ENCODE measurements at places on chromosomes 5 and 9.

DNA sequence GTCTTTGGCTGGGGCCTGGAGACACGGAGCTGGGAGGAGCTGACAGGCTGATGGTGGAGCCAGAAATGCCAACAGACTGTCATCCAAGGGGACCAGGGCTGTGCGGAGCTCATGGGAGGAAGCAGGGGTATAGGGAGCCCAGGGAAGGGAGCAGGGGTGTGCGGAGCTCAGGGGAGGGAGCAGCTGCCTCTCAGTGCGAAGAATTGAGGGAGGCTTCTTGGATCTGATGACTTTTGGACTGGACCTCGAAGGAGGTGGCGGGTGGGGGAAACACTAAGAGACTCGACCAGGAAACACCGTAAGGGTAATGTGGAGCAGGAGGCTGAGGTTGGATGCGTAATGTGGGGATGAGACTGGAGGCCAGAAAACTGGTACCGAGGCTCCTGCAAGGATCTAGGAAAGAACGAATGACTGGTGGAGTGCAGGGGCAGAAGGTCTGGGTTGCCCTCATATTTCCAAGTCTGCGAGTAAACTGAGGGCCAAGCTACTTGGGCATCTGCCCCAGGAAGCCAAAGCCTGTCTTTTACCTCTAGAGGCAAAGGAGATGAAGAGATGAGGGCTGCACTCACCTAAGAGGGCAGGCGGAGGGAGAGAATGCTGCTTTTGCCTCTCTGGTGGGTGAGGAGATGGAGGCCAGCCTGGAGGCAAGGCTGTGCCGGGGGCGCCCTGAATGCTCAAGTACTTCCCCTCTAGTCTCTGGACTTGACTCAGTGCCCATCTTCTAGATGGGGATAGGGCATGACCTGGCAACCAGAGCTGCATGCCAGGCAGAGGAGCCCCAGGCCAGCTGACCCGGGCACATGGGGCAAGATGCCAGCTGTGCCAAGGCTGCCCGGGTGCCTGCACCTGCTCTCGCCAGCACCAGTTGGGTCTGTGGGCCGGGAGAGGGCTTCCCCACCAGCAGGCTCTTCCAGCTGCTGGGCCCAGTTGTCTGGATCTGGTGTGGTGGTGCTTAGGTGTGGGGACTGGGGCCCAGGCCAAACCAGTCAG lies 2.3 kb downstream of the PTGS1 start:
- no peak for DNase-seq

DNA sequence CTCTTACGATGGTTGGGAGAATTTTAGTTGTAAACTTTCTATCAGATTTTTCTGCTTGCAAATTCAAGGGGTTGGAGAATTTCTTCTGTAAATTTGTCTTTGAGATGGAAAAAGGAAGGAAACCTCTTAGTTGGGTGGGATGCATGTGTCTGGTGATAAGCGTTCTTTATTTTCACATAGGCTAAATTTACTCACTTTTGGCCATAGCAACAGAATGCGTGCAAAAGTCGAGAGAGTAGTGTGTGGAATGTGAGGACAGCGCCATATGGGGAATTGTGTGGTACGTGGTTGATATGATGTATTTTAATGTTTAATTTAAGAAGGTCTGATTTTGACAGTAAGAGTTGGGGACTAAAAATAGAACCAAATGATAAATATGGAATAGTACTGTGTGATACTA lies 282.2 kb downstream of the TAF11L14 start:
- no peak for DNase-seq

DNA sequence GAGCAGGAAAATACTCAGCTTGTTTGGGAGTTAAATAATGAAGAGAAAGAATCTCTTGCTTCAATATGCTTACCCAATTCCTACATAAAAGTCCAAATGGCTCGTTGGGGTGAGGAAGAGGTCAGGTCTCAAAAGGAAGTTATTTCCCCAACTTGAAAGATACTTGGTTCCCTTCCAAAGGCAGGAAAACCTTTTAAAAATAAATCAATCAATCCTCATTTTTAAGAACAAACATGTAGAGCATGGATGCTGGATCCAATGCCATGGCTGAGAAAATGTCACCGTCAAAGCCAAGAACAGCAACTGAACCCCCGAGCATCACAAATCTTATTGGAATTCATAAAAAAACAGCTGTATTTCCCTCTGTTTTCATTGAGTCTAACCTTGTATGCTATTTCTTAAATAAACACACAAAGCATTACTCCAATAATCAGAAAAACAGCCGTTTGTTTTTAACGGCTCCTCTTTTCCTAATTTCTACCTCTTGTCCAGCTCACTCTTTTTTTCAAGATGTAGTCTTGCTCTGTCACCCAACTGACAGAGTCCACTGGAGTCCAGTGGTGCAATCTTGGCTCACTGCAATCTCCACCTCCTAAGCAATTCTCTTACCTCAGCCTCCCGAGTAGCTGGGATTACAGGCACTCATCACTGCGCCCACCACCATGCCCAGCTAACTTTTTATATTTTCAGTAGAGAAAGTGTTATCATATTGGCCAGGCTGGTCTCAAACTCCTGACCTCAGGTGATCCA lies 140.7 kb downstream of the GNA14 start:
- DNase-seq, result no peak

GRCh38 chr5:60700416-60700757 lies 421 bp upstream of the DEPDC1B start:
- DNase-seq, result no peak

- DNase-seq, result no peak
Observed at GRCh38 chr5:56858777-56859442, 43.6 kb downstream of the MAP3K1 start.

DNA sequence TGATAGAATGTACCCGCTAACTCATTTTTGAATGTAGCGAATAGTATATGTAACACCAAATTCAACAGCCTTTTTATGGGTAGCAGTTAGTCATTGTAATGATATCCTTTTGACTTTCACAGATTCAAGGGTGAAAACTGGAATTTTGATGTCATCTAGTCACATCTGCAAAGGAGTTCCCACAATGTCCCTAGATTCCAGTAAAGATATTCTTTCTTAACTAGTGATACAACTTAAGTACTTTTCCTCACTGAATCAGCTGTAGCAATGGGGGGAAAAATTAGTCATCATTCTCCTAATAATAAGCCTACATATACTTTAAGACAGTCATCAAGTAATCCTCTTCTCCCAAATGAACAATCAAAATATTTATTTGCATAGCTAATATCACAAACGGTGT lies 11.5 kb upstream of the SSBP2 start:
- no peak for DNase-seq

- DNase-seq, result no peak
Observed at GRCh38 chr5:77877516-77878355, 101.6 kb upstream of the TBCA start.

GRCh38 chr5:119323601-119324000 lies 32.2 kb upstream of the TNFAIP8 start:
- DNase-seq, result no peak

DNA sequence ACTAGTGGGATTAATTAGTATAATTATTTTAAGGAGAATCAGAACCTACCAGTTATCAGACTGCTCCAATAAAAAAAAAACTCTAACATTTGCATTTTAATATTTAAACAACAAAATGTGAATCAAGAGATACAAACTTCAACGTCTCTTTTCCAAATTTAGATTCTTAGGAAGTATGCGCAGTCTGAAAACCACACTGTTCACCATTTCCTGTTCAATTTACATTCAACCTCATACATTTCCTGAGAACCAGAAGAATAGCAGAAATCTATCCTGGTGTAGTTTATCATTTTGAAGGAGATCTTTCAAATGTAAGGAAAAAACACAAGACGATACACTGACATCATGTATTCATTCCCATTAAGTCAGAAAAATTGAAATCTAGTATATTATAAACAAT lies 869.2 kb downstream of the EFNA5 start:
- no peak for DNase-seq

DNA sequence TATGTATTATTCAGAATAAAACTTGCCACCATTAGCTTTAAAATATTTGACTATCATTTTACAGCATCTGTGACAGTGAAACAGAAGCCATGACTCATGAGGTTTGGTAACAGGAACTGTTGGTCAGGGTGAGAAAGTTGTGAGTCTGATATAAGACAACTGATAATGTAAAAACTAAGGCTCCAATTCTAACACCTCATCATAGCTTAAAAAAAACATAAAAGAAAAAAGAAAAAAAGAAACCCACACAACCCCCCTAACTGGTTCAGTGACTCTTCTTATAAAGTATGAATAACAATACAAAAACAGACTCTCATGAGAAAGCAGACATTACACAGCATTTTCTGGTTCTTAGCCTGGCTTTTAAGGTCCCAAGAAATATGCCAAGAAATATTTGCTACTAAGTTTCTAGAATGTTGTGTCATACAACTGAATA lies 85.8 kb downstream of the MRPS27 start:
- peak; percentile 58 for DNase-seq

DNA sequence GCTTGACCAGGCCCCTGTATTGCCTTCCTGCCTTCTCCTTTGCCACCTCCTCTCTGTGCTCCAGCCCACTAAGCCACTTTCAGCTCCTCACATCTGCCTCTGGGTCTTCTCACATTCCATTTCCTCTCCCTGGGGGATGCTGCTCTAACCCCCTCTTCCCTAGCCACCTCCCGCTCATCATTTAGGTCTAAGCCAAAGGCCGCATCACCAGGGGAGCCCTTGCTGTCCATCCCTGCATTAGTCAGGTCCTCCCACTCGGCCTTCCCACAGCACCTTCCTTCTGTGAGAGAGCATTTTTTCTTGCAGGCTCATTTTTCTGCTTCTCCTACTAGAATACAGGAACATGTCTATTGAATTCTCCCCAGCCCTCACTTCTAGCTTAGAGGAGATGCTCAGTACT lies 72.6 kb upstream of the GALNT10 start:
- DNase-seq, result no peak

- DNase-seq, result no peak
Observed at GRCh38 chr9:133147412-133148198, 16.1 kb downstream of the GBGT1 start.

DNA sequence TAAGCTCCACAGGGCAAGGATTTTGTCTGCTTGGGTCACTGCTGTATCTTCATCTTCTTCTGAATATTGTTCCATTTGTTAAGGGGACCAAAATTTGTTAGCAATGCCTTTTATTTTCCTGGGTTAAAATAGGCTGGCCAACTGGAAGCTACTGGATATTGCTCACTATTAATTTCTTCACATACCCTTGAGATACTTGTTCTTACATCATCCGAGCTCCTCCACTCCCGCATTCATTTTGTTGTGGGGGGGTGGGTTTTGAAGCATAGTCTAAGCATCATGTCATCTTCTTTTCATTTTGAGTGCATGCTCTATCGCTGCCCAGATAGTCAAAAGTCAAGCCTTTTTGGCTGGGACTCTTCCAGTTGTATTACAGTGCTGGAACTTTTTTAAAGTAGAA lies 42.5 kb upstream of the PIK3R1 start:
- no peak for DNase-seq

- DNase-seq, result no peak
Observed at GRCh38 chr9:14542071-14542470, 151.2 kb downstream of the ZDHHC21 start.

DNA sequence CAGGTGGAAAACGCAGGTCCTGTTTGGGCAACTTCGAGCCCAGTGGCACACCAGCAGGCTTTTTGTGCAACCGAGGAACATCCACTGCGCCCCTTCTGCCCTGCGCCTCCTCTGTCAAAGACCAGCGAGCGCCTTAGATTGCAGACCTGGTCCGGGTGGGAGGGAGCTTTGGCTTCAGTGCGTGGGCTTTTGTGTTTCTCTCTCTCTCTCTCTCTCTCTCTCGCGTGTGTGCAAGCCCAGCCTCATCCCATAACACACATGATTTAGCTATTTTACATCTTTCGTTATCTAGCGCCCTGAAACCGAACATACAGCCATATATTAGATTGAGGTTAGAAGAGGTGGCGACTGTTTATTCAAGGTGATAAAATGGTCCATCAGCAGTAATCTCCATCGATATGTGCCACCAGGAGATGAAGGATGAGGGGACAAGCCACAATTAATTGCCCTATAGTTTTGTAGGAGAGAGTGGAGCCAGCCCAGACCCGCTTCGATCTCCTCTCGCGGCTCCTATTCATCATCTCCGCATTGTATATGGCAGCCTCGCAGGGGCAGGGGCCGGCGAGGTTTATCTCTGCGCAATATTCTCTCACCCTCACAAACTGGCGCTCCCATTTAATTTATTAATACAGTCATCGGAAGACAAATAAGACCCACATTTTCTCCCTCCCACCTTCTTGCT lies 5.3 kb downstream of the PRDM6 start:
- no peak for DNase-seq

Measured in AG04449 (cell line).